NCI-H1436 treated with DMSO at 0.1 percent for 48 hours (cell line): ENCODE measurements at places on chromosomes 12 and 14.

- DNase-seq: no peak
Observed at GRCh38 chr14:59308673-59309072, 120.2 kb downstream of the DAAM1 start.

GRCh38 chr12:70840656-70841350 lies 79.7 kb downstream of the PTPRR start:
- DNase-seq: no peak

- DNase-seq: no peak
Observed at GRCh38 chr14:23183479-23183878, at the start of gene SLC7A8. Gene SLC7A8 (minus strand): TSS chr14:23183660. CDS start chr14:23182914, 746 bp downstream.

DNA sequence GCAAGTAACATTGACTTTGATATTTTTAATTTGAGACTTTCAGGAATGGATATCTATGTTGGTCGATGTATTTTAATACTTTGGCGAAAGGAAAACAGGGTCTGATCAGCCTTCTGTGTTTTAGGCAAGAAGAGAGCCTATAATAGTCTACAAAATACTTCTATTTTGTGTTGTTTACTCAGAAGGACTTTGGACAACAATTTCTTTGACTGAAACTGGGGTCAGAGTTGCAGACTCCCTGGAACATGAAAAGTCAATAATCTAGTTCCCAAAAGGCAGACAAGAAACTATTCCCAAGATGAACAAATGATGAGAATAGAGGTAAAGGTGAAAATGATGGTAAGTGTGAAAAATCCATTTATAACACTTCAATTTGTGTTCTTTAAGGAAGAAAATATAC lies 10.6 kb upstream of the NUBPL start:
- no peak for DNase-seq

- no peak for DNase-seq
Observed at GRCh38 chr12:114355389-114356088, 50.4 kb downstream of the TBX5 start.

DNA sequence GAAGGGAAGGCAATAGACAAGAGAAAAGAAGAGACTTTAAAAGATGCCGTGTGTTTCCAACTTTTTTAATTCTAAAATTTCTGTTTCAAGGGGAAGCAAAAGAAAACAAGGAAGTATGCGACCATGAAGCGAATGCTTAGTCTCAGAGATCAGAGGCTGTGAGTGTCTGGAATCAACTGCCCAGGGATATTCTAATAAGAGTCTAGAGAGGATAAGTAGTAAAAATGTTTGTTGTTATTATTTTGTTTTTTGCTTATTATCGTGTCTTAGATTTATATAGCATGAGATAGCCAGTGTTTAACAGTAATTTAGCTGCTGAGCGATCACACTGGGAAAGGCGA lies 421 bp downstream of the FCF1 start:
- DNase-seq: no peak

GRCh38 chr14:69945912-69946311 lies 66.7 kb downstream of the SMOC1 start:
- no peak for DNase-seq

GRCh38 chr14:69986336-69986735 lies 107.1 kb downstream of the SMOC1 start:
- no peak for DNase-seq

- no peak for DNase-seq
Observed at GRCh38 chr12:74456431-74456830, 81.2 kb upstream of the ATXN7L3B start.

DNA sequence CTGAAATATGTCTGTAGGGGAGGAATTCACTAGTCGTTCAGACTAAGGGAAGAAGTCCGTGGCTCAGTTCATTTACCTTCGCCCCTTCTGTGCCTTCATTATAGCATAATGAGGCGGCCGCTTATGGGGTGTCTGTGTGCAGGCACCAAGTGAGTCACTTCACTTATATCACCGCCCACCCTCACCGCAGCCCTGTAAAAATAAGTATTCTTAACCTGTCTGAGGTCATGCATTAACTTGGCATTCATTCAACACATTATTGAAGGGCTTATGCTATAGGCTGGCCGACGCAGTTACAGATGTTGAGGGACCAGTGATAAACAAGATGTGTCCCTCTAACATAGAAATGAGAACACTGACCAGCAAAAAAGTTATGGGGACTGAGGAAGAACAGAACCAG lies 47.7 kb upstream of the PTCSC3 start:
- no peak for DNase-seq

DNA sequence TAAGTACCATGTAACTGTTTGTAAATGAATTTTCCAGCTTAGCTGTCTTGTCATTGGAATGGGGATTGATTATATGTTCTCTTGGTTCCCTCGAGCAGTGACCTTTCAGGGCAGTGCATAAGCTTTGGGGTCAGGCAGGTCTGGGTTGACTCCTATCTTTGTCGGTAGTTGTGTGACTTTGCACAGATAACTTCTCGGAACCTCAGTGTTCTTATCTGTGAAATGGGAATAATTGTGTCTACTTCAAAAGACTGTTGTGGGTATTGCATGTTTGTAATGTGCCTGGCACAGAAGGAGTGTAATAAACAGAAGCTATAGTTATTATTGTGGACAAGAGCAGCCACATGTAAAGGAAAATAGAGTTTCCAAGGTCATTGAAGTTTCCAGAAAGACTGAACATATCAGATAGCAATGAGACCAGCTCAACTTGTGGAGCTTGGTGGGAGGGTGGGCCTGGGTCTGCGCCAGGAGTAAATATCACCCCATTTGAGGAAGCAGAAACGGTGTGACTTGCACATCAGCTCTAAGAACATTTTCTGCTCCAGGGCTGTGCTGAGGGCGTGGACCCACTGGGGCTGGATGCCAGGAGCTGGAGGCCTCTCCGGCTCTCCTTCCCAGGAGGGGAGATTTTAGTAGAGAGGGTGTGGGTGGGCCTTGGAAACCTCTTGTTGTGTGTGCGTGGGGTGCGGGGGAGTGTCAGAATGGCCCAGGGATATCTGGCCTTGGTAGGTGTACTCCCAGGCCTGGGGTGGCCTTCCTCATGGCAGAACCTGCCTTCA lies 19.7 kb downstream of the FOS start:
- DNase-seq: no peak

DNA sequence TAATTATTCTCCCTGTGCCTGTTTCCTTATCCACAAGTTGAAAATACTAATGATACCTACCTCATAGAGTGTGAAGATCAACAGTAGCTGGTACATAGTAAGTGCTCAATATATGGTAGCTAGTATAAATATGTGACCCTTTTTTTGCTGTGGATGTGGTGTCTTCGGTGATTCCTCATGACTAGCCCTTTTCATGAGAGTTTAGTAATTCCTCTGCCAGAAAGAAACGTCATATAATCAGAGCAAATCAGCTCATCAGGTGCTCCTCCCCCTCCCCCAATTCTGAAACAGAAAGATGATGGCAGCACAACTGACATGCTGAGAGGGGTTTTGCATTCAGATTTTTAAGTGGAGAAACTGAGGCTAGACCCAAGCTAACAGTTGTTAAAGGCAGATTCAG lies 210.8 kb downstream of the SLC41A2 start:
- DNase-seq: no peak

GRCh38 chr14:52275372-52275771 lies 7.9 kb downstream of the PTGDR start:
- no peak for DNase-seq

- no peak for DNase-seq
Observed at GRCh38 chr14:22974530-22975313, 7.6 kb downstream of the AJUBA start.

DNA sequence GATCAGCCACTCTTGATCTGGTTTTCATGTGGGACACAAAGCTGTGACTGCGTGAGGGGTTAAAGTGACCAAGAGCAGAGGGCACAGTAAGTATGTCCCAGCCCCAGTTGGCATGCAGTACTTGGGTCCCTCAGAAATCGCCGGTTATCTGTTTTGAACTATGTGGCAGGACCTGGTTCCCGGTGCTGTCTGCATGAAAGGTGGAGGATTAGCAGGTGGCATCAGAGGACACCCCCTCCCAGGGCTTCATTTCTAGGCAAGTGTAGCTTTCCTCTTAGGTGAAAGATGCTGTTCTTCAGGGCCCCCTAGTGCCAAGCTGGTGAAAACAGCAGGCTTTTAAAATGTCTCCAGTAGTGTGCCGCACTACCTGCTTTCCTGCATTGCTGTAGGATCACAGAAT lies 57.1 kb downstream of the ATG14 start:
- DNase-seq: peak; percentile 8

DNA sequence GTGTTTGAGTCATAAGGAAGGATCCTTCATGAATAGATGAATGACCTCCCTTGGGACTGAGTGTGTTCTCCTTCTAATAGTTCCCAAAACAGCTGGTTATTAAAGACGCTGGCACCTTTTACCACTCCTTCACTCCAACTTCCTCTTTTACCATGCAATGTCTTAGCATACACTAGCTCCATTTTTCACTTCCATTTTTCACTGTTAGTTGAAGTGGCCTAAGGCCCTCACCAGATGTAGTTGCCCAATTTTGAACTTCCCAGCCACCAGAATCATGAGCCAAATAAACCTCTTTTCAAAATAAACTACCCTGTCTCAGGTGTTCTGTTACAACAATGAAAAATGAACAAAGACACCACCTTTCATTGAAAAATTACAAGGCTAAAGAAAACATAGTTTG lies 64.7 kb downstream of the GPR65 start:
- DNase-seq: no peak

GRCh38 chr12:78330131-78330530 lies 499.4 kb downstream of the NAV3 start:
- DNase-seq: no peak

DNA sequence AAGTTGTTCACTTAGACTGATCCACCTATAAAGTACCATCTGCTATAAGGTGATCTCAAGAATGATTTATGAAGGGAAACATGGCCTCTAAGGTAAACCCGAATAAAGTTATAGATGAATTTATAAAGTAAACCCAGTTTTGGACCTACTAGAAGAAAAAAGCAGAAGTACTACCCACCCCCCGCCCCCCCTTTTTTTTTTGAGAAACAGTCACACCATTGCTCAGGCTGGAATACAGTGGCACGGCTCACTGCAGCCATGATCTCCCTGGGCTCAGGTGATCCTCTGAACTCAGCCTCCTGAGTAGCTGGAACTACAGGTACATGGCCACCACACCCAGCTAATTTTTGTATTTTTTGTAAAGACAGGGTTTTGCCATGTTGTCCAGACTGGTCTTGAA lies 3.9 kb downstream of the ENTPD5 start:
- DNase-seq: no peak

DNA sequence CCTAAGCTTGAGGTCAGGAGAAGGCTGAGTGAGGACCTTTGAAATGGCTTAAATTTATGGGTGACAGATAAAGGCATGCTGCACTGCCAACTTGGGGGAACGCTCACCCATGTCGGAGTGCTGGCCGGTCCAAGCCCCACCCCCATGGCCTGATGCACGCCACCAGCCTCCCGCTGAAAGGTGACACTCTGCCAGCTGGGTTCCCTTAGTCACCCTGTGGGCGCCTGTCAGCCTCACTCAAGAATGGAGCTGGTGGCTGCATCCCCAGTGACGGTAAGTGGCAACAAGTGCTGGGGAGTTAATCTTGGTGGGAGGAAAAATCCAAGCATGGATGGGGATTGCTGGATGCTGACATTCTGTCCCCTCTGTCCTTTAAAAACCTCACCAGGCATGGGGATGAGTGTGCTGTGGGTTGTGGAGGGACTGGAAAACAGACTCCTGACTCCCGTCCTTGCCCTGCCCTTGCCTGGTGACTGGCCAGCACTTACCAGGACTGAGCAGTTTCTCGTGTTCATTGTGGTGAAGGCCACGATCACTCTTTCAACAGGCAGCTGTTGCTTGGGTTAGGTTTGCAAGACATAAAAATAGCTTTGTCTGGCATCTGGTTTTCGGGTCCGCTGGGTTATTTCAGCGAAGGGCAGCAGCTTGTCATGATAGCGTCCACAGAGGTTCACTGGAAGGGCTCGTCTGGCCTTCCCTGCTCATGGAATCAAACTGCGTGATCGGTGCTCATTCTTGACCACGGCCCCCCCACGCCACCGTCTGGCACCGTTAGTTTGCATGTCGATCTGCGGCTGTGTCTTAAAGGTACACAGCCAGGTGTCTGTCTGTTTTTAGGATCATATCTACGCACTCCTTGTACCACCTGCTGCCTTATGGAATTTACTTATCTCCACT lies 15.0 kb downstream of the ACACB start:
- no peak for DNase-seq

DNA sequence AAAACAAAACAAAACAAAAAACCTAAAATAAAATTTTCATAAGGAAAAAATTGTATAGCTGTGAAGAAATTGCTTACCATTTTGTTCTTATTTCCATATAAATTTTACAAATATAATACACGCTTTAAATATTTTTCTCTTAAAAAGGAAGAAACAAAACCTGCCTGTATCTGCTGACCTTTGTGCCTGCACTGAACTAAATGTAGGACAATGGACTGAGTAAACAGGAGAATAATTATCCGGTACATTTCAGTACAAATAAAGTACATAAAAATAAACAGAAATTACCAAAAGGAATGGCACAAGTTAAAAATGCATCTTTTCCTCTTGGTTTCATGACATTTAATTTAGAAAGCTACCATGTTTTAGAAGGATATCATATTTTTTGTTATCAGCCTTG lies 112.3 kb downstream of the DNAI7 start:
- DNase-seq: no peak

DNA sequence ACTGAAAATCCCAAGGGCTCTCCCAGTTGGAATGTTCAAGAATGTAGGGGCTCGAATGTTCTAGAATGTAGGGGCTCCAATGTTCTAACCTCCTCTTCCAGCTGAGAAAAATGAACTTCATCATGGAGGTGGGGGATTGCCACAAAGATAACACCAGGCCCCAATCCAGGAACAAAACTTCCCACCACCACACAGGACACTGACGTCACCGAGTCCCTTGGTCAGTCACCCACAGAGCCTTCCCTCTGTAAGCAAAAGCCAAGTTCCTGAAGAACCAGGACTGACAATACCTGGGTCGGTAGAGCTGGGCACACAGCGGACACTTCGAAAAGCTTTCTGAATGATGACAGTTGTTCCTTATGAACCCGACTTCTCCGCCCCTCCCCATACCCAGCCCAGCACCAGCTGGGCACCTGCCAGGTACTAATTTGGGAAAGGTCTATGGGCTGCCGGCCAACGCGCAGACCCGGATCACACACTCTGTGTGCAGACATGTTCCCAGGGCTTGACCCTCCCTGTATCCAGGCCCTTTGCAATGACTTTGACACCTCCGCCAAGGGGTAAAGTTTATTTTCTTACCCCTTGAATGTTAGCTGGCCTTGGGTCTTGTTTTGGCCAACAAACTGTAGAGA lies 18.9 kb downstream of the ITPK1 start:
- no peak for DNase-seq

- DNase-seq: no peak
Observed at GRCh38 chr14:68627050-68627867, 165.6 kb downstream of the ZFP36L1 start.

DNA sequence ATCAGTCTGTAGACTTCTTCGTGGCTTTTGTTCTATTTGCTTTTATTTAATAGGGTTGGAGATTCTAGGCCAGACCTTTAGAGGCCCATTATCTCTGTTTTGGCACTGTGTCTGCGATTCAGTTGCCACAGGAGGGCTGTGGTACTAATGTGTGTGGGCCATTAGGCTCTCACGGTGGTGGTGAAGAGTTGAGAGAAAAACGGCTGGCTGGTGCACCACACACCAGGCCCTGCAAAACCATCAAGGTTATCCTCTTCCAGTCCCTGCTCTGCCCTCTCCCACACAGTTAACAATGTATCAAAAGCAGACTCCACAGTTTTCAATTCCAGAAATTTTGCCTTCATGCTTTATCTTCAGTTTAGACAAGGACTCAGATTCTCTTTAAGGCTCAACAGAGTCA lies 97.7 kb downstream of the MYF5 start:
- DNase-seq: no peak

GRCh38 chr12:32201976-32202375 lies 95.3 kb downstream of the BICD1 start:
- no peak for DNase-seq
